ENCODE measurements at places on chromosomes 2 and 18.
A peak's percentile ranks its signal among the peaks of the same experiment; 100 is the strongest.

GRCh38 chr2:15631883-15632282 is 40.2 kb downstream of the DDX1 start:
- no peaks in the 10 kb centered on the region for H3K27me3 ChIP-seq
- no peak for DNase-seq
- peaks cover 2% of the 10 kb centered on the region for H3K4me1 ChIP-seq
- H3K27ac ChIP-seq = no peak overlapping the region
- H3K36me3 ChIP-seq = peaks cover 40% of the 10 kb centered on the region

GRCh38 chr2:142980246-142981068 is 103.0 kb downstream of the KYNU start:
- no peak overlapping the region for H3K27ac ChIP-seq
- H3K36me3 ChIP-seq = no peaks in the 10 kb centered on the region
- DNase-seq = no peak
- no peak overlapping the region for H3K4me3 ChIP-seq
- H3K27me3 ChIP-seq = peaks cover 2% of the 10 kb centered on the region

- no peak overlapping the region for H3K4me3 ChIP-seq
- H3K27ac ChIP-seq = no peak overlapping the region
- no peaks in the 10 kb centered on the region for H3K27me3 ChIP-seq
- H3K36me3 ChIP-seq = no peaks in the 10 kb centered on the region
- no peaks in the 10 kb centered on the region for H3K4me1 ChIP-seq
Observed at GRCh38 chr18:57243624-57244179, 96.8 kb downstream of the BOD1L2 start.

DNA sequence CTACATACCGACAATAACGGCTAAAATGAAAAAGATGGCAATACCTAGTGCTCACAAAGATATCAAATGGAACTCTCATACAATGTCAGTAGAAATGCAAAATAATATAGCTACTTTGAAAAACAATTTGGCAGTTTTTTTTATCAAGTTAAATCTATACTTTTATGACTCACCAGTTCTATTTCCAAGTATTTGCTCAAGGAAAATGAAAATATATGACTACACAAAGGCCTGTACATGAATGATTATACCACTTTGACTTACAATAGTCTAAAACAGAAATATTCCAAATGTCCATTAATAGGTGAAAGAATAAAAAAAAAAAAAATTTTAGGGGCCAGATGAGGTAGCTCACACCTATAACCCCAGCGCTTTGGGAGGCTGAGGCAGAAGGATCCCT is 219.8 kb downstream of the ZRANB3 start:
- no peak overlapping the region for H3K27ac ChIP-seq
- H3K36me3 ChIP-seq = peaks cover 11% of the 10 kb centered on the region
- DNase-seq = no peak
- H3K4me1 ChIP-seq = peaks cover 2% of the 10 kb centered on the region
- no peak overlapping the region for H3K4me3 ChIP-seq

DNA sequence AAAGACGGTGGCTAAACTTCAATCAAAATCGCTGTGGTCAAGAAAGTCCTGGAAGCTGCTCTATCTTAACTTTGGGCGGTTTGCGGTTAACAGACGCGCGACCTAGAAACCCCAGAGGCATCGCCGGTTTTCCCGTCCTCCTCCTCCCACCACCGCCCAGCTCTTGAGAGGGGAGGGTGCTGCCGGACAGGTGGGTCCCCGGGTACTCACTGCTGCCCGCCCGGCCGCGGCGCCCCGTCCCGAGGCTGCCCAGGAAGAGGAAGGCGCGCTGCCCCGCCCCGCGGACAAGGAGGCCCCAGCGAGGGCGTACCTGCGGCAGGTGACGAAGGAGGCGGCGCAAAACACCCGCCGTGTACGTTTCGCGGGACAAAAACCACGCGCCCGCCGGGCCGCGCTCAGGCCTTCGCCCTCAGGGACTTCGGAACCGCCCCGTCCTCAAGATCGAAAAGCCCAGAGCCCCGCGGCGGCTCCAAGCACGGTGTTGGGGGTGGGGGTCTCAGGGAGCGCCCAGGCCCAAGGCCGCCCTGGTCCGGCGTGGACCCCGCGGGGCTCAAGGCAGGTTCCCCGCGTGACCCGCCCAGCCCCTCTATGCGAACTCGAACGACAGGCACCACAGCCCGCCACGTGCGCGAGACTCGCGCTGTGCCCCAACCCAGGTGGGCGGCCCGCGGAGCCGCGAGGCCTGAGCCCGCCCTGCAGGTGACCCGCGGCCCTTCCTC is at the start of gene SH3YL1:
TSS of gene SH3YL1 (minus strand) at position 259 of the 719 bp plus-strand sequence. CDS start at position 211, 48 bp downstream.
- peak within 1 kb of the TSS; percentile 96 for H3K27ac ChIP-seq
- H3K4me1 ChIP-seq = peaks cover 34% of the 10 kb centered on the region
- H3K36me3 ChIP-seq = peaks cover 38% of the 10 kb centered on the region
- DNase-seq = peak; percentile 61
- H3K27me3 ChIP-seq = no peaks in the 10 kb centered on the region
- H3K4me3 ChIP-seq = peak within 1 kb of the TSS; percentile 93

DNA sequence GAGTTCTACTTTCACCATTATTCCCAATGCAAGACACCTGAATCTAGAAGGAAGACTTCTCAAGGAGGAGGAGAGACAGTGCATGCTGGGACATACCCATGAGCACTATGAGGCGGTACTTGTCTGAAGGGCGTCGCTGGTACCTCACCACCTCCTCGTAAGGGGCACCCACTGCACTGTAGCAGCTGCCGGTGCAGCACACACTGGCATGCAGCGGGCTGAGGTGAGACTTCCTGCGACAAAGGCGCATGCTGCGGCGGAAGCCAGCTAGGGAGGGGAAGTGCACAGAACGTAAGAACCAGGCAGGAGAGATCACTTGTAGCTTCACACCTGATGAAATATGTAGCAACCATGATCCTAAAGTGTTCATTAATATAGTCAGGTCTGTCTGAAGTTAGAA is 12.8 kb upstream of the TMEM237 start:
- DNase-seq = no peak
- no peak overlapping the region for H3K27ac ChIP-seq
- H3K27me3 ChIP-seq = peaks cover 1% of the 10 kb centered on the region
- no peaks in the 10 kb centered on the region for H3K36me3 ChIP-seq
- no peak overlapping the region for H3K4me3 ChIP-seq

GRCh38 chr2:57906152-57906732 is 140.4 kb upstream of the VRK2 start:
- no peaks in the 10 kb centered on the region for H3K36me3 ChIP-seq
- no peak for DNase-seq
- no peak overlapping the region for H3K27ac ChIP-seq

All from activated CD8-positive, alpha-beta T cell treated with anti-CD3 and anti-CD28 coated beads for 36 hours (primary cell).